IMR-90 (cell line): ENCODE measurements at places on chromosomes 11 and 22.

GRCh38 chr22:46560696-46561295, 23.4 kb upstream of the CELSR1 start:
- DNase-seq: no peak

DNA sequence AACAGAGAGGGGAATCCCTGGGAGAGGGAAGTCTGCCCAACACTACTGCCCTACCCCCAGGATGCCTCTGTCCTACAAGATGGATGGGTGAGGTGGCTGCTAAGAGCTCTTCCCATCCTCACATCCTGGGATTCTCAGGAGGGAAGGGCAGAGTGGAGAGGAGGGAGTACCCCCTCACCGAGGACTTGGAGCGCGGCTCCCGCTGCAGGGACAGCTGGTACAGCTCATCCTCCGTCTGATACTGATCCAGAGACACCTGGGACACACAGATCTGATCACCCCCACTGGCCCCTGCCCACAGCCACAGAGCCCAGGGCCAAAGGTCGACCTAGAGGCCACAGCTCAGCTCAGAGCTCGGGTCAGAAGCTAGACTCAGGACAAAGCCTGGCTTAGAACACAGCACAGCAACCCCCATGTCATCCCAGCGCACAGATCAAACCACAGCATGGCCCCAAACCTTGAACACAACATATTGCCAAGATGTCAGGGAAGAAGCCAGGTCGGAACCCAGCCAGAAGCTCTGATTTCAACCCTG, 8.2 kb downstream of the RASGRP2 start:
- no peak for DNase-seq

DNA sequence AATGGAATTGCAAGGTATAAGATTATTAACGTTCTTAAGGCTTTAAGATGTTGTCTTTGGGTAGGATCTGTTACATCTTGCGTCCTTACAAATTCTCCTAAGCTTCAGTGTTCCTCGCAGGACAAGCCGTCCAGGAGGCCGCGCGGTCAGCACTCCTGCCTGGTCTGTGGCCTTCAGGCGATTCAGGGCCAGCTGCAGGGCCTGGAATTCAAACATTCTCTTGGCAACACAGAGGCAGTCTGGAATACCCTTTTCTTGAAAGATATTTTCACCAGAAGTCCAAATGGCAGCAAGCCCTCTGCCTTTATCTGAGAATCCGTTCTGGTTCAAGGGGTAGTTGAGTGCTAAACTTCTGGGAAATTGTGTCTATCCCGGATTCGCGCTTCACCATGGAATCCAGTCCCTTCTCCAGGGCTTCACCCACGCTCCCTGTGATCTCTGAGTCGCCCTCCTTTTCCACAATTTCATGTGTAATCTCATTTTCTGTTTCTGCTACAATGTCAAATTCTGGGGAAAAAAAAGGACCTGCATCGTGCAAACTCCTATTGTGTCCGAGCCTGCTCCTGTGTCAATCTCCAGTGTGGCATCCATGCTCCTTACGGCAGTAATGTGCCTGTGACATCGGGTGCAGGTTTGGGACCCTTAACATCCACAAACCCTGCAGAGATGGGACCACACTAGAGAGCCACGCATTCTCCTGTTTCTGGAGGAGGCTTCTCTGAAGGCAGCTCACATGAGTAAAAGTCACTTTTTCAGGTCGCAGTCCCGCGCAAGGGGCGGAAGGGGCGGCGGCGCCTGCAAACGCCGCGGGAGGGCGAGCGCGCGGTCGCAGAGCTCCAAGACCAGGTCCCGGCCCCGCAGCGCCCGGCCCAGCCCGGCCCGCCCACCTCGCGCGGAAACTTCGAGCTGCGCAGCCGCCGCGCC, 25.4 kb upstream of the SORL1 start:
- no peak for DNase-seq

- peak; percentile 54 for DNase-seq
Observed at GRCh38 chr11:75233754-75234172, 6.8 kb upstream of the TPBGL start.

DNA sequence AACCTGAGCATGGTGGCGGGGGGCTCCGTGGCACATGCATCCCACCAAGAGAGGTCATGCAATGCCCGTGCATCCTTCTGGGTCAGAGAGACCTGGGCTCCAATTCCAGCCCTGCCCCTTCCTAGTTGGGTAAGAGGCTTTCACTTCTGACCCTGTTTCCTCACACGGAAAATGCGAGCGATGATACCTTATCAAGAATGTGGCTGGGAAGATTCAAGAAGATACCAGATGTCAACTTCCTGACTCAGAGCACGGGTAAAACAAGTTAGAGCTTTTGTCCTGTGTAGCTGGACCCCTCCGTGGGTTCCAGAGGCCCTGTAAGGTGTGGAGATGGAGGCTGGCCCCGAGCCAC, 8.7 kb upstream of the DGKZ start:
- peak; percentile 26 for DNase-seq

GRCh38 chr22:37224757-37225420, 12.6 kb upstream of the SSTR3 start:
- no peak for DNase-seq

DNA sequence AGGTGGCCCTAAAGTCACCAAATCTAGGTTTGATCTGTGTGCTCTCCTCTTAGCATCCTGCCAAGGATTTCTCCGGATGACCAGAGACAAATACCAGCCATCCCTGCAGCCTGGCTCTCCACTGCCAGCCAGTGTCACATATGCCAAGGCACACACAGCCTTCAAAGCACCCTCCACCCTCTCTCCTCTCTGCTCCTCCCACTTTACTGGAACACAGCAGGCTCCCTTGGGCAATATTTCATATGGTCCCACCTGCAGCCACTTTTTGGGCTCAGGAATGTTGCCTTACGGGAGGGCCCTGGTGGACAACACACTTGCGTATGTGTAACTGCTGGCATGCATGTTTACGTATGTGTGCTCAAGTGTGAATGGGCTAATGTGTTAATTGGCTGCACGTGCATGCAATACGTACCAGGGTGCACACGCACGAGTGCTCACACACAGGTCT, 183.9 kb downstream of the CEP164 start:
- no peak for DNase-seq

DNA sequence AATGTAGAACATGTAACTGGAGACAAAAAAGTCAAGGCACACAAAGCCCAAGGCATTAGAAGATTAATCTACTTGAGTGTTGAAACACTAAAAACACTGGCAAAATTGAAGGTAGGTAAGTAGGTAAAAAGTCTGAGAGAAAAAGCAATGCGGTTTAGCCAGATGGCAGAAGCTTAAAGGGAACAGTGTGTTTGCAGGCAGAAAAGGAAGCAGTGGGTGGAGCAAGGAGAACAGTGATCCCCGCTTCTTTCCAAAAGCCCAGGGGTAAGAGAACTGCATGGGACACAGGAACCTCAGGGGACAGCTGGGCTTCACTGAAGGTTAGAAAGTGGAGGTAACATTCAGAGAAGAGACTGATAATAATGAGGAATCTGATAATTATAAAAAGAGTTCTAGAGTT, 16.0 kb downstream of the MRE11 start:
- no peak for DNase-seq

- DNase-seq: no peak
Observed at GRCh38 chr22:40472051-40472450, 101.7 kb downstream of the SGSM3 start.

- DNase-seq: no peak
Observed at GRCh38 chr11:92441443-92441726, 216.8 kb downstream of the FAT3 start.

DNA sequence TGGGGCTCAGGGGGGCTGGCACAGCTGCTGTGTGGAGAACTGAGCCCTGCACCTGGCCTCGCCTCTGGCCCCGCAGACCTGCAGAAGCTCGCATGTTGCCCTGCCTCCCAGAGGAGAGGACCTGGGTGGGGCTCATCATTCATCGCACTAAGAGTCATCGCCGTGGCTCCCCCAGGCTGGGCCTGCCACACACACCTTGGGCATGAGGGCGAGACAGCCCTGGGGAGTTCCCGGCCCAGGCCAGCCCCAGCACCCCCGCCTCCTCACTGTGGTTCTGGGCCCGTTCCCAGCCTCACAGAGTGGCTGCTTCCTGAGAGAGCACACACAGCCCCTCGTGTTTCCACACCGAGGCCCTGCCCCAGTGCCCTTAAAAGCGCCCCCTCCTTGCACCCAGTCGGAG, 694.6 kb downstream of the TBC1D22A start:
- no peak for DNase-seq

- DNase-seq: no peak
Observed at GRCh38 chr11:69209038-69209350, 53.3 kb downstream of the SMIM38 start.

GRCh38 chr11:2515401-2516275, 70.8 kb downstream of the KCNQ1 start:
- DNase-seq: no peak

DNA sequence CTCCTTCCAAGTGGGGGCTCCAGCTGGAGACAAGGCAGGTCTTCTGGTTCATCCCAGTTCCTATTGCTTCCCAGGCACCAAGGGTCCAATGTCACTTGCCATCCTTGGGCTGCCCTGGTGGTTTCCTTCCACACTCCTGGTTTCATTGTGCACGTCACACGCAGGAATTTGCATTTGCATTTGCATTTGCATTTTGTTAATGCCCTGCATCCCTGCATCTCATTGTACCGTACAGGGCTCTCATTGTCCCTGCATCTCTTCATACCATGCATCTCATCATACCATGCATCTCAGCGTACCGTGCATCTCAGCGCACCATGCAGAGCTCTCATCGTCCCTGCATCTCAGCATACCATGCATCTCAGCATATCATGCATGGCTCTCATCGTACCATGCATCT, 112.2 kb upstream of the SYT13 start:
- DNase-seq: no peak

- no peak for DNase-seq
Observed at GRCh38 chr22:32729412-32729811, 72.1 kb upstream of the TIMP3 start.

- no peak for DNase-seq
Observed at GRCh38 chr22:22552630-22553029, 6.4 kb downstream of the PRAME start.

GRCh38 chr11:92211576-92212167, 12.9 kb upstream of the FAT3 start:
- peak; percentile 33 for DNase-seq

DNA sequence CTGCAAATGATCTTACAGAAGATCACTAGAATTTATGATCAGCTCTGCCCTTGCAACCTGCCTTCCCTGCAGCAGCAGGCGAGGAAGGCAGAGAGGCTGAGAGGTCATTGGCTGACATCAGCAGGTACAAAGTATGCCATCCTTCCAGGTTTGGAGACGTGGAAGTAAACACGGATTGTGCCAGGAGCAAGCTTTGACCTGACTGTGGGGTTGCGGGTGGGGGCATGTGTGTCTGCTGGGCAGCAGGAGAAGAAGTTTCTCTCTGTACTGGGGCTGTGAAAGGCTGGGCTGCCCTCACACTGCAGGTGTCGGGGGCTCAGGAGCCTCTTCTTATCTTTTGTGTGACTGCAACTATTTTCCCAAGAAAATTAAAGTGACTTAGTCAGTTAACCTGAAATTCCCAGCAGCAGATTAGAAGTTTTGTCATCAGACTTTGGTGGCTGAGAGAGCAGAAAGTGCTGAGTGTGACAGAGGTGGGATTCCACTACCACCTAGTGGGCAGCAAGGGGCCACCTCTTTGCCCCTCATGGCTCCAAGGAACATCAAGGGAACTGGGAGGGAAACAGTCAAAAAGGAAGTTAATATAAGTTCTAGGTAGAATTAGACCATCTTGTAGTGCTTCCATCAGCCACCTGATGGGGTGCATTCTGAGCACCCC, 565.9 kb downstream of the ETS1 start:
- DNase-seq: no peak

DNA sequence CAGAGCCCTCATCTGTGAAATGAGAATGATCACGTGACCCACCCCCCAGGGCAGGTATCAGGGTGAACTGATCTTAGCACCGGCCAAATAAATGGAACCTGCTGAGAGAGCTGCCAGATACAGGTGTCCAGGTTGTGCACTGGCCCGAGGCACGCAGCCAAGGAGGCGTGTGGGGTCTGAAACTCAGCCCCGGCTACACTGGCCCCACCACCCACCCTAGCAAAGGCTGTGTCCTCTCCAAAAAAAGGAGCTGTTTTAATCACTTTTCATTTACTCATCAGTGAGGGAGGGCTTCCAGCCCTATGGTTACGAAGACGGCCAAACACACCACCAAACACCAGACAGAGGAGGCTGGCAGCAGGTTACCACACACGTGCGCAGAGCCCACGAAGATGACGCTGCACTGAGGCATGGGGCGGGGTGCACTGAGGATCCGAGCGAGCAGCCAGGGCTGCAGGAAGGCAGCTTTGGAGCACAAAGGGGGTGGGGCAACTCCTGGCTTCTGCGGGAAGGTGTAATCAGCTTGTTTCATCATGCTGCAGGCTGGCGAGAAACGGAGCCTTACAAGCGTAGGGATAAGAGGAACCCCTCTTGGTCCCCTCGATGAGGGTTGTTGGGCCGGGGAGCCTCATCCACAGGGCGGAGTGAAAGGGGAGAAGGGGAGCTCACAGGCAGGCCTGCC, 19.5 kb upstream of the SLC22A12 start:
- DNase-seq: no peak

DNA sequence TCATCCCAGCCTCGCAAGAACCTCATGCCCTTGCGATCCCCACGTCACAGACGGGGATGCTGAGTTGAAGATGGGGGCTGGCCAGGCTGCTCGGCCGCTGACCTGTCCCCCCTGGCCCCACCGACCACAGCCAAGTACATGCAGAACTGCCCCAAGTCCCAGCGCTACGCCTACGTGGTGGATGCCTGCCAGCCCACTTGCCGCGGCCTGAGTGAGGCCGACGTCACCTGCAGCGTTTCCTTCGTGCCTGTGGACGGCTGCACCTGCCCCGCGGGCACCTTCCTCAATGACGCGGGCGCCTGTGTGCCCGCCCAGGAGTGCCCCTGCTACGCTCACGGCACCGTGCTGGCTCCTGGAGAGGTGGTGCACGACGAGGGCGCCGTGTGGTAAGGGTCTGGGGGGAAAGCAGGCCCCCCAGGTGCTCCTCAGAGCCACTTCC, 10.0 kb downstream of the MUC5B start:
- DNase-seq: no peak

DNA sequence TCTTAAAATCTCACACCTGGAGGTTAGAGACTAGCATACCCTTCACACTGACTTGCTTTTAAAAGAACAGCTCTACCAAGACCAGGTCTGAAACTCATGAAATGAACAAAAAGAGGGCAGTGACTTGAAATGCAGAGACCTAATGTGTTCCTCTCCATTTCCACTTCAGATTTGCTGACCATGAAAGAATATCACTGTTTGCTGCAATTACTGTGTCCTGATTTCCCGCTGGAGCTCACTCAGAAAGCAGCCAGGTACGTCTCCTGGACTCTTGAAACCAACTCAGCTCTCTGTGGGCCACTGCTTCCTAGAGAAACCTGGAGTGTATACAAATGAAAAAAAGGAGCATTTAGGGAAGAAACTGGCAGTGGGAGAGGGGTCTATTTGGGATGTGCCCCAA, 39.2 kb downstream of the ARFGAP2 start:
- DNase-seq: no peak

DNA sequence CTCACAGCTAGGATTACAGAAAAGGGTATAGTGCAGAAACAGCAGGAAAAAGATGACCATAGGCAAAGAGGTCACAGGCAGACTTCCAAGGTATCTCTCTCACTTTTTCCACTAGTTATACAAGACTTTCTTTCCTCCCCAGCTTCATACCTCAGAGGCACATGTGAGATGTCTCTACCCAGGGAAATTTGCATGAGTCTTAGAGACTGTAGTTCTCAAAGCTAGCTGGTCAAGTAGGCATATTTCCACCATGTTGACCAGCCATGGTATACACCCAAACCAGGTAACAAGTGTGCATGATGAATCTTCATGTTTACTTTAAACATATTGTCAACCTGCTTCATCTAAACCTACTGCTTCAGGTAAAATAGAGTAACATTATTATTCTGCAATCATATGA, 27.9 kb downstream of the PRMT3 start:
- DNase-seq: no peak
